ENCODE measurements at places on chromosomes 16 and 17.

- no peak for DNase-seq
Observed at GRCh38 chr17:79619636-79620206, 8.9 kb upstream of the RBFOX3 start.

GRCh38 chr16:70683146-70683944 is 2.5 kb downstream of the MTSS2 start:
- no peak for DNase-seq

GRCh38 chr17:73820686-73821448 is 176.6 kb upstream of the SDK2 start:
- DNase-seq: no peak

GRCh38 chr16:2709588-2709984 is 10.4 kb downstream of the PRSS27 start:
- no peak for DNase-seq

DNA sequence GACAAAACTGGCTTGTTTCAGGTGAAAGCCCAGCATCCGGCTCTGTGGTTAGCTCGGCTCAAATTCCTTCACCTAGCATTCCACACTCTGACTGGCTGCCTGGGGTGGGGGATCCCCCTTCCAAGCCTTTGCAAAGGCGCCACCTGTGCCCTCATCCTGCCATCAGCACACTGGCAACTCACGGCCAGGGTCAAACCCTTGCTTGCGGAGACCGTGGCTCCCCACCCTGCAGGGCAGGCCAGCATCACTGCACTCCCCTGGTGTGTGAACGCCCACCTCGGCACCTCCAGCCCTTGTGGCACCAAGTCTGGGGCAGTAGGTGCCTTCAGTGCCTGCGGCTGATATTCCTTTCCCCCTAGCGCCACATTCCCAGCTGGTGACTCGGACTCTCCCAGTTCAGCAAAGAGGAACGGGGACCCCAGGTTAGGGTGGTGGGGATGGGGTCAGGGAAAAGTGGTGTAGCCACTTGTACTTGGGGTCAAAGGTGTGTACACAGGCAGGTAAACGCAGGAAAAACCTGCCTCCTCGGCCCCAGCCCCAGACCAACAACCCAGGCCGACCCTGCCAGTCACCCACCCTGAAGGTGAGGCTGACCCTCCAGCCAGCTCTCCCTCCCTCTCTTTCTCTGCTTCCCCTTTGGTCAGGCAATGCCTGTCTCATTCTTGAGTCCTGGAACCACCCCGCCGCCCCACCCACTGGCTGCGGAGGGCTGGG is 1.1 kb downstream of the FLII start:
- peak; percentile 25 for DNase-seq

GRCh38 chr16:86072328-86073102 is 173.6 kb downstream of the IRF8 start:
- peak; percentile 65 for DNase-seq

DNA sequence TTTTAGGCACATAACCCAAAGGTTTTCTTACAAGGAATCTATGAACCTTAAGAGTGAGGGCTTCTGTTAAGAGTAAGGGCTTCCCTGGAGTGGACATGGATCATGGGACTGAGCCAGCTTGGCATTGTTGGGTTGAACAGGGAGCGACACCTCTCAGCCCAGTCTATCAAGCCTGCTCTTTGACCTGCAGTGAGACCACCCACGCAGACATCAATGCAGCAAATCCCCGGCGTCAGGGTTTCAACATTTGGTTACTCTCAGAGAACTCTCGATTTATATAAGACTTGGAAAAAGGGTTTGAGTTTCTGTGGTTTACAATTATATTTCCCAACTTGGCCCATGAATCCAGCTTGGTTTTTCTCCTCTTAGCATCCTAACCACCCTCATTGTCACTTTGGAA is 299.9 kb downstream of the WWOX start:
- DNase-seq: no peak

DNA sequence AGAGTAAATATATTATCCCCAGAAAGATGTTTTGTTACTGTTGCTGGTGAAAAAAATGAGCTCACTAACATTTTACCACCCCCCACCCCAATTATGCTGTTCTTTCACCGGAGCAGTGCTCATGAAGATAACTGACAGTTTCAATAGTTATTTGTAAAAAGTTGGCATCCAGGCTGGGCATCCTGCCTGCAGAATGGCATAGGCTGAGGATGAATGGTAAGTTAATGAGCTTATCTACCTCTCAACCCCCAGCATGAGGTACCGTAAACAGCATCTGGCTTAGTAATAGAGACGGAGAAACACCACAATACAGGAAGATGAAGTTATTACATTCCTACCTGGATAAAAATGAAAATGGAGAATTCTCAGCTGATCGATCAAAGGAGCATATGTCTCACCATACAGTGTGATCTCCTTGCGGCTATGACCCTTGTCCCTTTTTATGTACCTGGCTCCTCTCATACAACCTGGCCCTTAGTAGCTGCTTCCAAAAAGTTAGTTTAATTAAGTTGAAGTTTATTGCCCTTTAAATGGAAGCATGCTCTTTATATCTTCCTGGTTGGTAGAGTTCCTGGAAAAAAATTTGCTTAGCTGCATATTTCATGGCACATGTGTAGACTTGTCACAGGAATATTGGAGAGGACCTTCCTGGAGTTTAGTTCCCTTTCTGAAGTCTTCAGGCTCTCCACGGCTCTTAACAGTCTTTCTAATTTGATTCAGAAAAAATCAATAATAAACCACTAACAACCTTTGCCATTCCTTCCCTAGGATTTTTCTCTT is 61.2 kb upstream of the MPHOSPH6 start:
- no peak for DNase-seq

DNA sequence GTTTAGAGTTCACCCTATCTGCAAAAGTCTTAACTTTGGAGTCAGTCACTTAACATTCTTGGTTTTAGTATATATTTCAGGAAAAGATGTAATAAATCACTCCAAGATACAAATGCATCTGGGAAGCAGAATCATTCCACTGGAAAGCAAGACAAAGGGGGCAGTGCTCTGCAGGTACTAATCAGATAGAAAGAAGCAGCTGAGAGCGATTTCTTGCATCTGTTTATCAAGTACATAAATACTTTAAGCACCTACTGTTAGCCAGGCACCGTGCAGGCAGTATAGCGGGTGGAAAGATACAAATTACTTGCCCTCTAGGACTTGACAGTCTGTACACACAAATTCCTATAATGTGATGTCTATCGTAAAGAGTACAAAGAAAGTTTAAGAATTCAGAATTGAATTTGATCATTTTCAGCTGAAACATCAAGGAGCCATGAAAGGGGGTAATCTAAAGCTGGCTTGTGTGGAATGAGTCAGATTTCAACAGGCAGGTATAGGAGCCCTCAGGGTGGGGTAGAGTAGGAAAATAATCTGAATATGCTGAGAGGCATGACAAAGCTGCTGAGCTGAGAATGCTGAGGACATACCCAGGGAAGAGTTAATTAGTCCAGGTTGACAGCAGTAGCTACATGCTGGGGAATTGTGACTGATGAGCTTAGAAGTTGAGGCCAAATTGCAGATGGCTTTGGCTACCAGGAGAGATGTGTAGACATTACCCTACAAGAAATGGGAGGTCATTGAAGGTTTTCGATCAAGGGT is 110.2 kb downstream of the CA10 start:
- DNase-seq: no peak

DNA sequence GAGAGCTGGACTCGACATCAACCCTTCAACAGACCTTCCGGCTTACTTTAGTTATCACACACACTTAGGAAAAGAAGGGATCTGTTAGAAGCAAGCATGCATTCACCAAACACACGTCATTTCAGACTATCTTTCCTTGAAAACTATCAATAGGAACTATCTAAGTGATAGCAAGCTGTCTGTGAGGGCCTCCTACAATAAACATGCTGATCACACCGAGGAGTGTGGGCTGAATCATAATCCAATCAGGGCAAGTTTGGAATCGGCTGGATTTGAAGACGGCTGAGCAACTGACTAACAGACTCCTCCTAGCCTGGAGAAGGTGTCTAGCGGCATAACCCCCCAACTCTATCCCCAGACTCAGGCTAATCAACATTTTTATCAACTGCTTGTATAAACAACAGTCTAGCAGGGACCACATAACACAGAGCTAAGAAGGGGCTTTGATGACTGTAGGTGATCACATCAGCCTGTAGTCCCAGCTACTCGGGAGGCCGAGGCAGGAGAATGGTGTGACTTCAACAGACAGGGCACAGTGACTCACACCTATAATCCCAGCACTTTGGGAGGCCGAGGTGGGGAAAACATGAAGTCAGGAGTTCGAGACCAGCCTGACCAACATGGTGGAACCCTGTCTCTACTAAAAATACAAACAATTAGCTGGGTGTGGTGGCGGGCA is 14.1 kb downstream of the NXN start:
- DNase-seq: no peak

DNA sequence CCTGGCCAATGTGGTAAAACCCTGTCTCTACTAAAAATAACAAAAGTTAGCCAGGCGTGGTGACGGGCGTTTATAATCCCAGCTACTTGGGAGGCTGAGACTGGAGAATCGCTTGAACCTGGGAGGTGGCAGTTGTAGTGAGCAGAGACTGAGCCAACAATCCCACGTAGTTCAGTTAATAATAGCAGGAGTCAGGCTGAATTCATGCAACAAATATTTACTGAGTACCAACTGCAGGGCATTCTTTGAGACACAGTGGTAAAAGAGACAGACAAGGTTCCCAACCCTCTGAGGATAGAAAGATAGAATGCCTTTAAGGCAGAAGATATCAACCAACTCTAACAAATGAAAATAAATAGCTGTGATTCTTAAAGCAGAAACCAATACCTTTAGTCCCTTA is 39.1 kb downstream of the SPOP start:
- peak; percentile 22 for DNase-seq

GRCh38 chr17:33832262-33832661 is 422.8 kb upstream of the CCL2 start:
- no peak for DNase-seq

- no peak for DNase-seq
Observed at GRCh38 chr16:68357521-68357922, 46.7 kb downstream of the PRMT7 start.

DNA sequence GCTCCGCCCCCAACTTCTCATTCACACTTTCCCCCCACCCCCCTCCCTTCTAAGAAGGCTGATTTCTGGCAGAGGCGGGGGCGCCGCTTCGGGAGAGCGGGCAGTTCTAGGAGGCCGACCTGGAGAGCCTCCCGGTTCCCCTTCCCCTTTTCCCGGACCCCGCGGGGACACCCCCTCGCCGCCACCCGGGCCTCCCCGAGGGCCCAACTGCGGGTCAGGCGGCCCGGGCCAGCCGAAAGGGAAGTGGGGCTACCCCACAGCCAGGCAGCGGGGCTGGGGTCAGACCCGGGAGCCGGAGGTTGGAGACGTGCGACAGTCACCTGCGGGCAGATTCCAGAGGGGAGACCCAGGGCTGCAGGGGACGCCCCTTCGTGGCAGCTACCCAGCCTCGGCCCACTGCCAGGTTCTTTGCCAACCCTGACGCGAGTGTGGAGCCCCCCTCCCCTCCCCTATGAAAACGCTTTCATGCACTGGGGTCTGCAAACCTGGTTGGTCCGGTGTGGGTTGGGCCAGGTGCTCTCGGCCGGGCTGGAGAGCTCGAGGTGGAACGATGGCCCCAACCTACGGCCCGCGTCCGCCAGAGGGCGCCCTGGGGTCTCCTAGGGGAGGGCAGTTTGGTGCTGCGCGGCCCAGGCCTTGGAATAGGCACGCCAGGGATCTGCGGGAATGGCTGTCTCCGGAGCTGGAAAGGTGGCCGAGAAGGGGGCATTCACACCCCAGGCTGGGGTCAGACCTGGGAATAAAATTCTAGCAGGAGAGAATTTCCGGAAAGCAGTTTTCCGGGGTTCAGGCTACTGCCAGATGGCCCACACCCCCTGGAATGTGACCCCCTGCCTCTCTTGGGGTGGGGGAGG is 721 bp upstream of the SOCS3 start:
- DNase-seq: peak; percentile 73

GRCh38 chr16:3465911-3466584 is 22.6 kb downstream of the NAA60 start:
- DNase-seq: no peak

DNA sequence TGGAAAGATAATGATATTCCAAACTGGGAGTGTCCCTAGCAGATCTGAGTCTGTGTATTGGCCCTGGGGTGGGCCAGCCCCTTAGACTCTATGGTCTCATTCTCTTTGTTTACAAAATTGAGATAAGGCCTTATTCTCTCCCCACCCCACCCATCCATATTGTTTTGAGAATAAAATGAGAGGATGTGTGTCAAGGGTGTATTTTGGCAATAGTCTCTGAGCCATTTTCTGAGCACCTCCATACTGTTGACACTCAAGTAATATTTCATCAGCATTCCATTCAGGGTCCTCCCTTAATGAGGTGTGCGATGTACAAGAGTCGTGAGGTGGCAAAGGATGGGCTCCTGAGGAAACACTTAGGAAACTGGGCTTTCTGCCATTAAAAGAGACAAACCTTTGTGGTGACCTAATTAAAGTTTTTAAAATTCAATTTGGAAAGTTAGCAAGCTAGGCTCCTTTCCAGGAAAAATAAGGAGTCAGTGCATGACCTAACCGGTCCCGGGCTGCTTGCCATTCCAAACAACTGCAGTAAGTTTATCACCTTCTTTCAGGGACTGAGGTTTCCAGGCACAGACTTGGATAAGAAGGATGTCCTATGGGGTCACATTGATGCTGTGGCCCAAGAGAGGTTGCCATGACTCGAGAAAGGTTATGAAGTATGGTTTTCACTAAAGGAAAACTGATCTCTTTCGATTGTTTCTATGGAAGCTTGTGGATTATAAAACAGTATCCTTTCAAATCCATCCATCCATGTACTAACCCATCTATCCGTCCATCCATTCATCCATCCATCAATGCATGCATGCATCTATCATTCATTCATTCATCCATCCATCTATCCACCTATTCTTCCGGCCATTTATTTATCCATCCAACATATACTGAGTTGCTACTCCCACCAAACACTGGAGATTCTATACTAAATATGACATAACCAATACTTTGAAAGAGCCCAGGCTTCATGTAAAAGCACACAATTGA is 443.3 kb downstream of the UTP18 start:
- DNase-seq: peak; percentile 2

- DNase-seq: no peak
Observed at GRCh38 chr16:69522732-69523404, 42.9 kb upstream of the NFAT5 start.

GRCh38 chr16:17283016-17283415 is 187.7 kb downstream of the XYLT1 start:
- no peak for DNase-seq

- DNase-seq: no peak
Observed at GRCh38 chr17:170130-170670, 11.2 kb downstream of the DOC2B start.

GRCh38 chr17:59498530-59499307 is 66.7 kb upstream of the DHX40 start:
- no peak for DNase-seq

DNA sequence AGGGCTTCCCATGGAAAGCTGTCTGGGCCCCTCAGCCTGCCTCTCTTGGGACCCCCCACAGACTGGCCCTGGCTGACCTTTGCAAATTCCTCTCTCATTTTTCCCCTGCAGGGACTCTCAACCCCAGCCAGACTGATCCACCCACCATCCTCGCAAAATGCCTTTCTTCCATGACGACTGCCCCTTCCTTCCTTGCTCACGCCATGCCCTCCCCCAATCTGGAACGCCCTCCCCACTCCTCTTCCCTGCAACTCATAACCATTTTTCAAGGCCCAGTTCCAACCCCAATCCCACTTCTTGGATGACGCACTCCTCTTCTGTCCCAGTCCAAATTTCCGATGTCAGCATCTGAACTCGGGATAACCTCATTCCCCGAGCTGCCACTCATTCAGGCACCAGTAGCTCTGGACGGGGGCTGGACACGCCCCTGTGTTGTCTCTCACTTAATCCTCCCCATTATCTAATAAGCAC is 1.3 kb upstream of the DNAI2 start:
- DNase-seq: peak; percentile 13

- DNase-seq: no peak
Observed at GRCh38 chr17:9672266-9672665, 26.9 kb downstream of the USP43 start.

Data from brain microvascular endothelial cell (primary cell).